ENCODE measurements at places on chromosomes 6 and 20.
A peak's percentile ranks its signal among the peaks of the same experiment; 100 is the strongest.

DNA sequence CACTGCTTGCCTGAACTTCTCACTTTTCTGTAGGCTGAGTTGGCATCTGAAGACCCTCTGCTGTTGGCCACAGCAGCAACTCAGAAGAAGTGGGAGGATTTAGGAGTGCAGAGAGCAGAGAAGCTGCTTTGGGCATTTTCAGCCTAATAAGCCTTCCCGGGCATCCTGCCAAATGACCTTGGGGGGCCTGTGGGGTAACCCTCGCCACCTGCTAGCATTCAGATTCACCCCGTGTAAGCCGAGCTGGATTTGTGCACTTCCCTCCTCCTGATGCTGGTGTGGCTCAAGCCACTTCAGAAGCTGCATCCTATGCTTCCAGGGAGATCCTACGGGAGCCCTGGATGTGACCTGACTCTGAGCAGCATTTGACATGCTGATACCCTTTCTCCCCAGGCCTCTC, 114.8 kb downstream of the LRFN2 start:
- no peak for DNase-seq

DNA sequence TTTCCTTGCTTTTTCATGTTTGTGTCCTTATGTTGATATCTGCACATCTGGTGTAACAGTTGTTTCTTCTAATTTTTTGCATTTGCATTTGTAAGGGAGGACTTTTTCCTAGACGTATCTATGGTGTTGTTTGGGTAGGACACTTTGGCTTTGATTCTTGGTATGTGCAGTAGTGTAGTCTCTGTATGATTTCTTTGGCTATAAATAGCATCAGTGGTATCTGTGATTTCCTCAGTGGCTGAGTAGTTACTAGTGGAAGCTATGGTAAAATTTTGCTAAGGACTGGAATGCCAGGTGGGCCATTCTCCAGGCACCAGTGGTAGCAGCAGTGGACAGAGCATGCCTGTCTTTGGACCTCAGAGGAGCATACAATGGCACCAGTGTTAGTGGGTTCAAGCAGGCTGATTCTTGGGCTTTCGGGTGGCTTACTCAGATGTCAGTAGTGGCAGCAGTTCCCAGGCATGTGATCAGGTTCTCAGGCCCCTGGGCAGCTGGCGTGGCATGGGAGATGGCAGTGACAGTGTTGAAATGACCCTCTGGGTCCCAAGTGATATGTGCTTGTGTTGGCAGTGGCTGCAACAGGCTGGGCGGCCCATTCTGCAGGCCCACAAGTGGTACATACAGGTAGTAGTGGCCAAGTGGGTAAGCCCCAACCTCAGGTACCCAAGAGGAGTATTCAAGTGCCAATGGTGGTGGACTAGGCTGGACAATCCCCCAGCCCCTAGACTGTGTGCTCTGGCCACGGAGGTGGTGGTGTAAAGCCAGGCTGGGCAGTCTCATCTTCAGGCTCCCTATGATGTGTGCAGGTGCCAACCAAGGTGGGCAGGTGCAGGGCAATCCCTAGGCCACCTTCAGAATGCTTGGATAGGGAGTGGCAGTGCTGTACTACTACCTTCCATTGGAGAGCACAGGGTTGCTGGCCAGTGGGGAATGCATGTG, 54.5 kb downstream of the PLCG1 start:
- no peak for DNase-seq

- no peak for DNase-seq
These were observed 190.8 kb downstream of the BMP7 start for GRCh38 chr20:57075603-57076002.

DNA sequence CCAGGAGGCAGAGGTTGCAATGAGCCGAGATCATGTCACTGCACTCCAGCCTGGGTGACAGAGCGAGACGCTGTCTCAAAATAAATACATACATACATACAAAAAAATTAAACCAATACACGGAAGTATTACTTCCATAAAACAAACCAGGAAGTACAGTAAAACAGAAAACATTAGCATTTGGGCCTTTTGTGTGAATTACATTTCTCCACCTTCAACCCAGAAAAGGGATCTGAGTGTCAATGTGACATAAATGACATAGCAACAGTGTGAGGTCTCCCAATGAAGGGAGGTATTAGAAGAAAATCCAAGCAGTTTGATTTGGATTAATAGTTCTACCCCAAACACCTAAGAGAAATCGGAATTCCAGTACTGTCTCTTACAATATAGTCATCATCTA, 10.1 kb downstream of the CSNK2A1 start:
- no peak for DNase-seq

DNA sequence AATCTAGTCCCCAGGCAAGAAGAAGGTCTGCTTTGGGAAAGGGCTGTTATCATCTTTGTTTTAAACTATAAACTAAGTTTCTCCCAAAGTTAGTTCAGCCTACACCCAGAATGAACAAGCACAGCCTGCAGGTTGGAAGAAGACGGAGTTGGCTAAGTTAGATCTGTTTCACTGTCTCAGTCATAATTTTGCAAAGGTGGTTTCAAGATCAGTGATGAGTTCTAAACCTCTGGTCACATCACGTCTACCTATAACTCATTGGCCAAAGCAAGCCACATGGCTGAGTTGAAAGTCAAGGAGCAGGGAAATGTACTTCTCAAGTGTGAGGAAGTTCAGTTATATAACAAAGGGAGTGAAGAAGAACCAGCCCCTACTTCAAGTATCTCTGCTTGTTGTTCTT, 50.5 kb upstream of the ECI2 start:
- no peak for DNase-seq

GRCh38 chr6:137698636-137699030, 168.4 kb upstream of the TNFAIP3 start:
- DNase-seq = no peak

- DNase-seq = no peak
These were observed at the start of gene TMEM200A for GRCh38 chr6:130365166-130366106. TSS of gene TMEM200A (plus strand) at chr6:130366017. CDS start at chr6:130440423, 74,406 bp downstream.

GRCh38 chr6:67615796-67616195, 1019.3 kb upstream of the ADGRB3 start:
- DNase-seq = no peak

- no peak for DNase-seq
These were observed 205.6 kb downstream of the SYNDIG1 start for GRCh38 chr20:24674921-24675605.

GRCh38 chr6:5498579-5498899, 237.2 kb downstream of the FARS2 start:
- DNase-seq = no peak

DNA sequence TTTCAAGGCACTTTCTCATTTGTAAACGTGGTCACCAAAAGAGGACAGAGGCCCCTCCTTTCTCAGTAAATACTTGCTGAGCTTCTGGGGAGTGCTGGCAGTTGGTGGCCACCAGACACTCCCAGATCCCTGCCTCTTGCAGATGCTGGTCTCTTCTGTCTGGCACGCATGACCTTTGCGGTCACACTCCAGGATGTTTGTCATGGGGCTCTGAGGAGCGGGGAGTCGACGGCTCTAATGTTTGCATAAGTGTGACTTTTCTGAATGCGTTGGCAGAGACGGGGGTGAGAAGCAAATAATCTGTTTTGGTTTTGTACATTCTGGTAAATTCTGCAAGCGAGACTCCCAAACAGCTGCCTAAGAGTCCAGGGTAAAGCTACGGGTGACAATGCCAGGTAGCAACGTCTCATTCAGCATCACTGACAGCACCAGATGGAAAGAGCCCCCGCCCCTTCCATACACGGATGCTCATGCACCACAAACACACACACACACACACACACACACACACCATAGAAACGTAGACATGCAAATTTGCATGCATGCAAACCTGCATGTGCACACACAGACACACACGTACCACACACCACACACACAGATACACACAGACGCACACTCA, 101.1 kb downstream of the YTHDF1 start:
- no peak for DNase-seq

GRCh38 chr6:109991201-109992101, 13.3 kb downstream of the GPR6 start:
- DNase-seq = no peak

GRCh38 chr20:10960416-10960815, 286.6 kb upstream of the JAG1 start:
- no peak for DNase-seq

DNA sequence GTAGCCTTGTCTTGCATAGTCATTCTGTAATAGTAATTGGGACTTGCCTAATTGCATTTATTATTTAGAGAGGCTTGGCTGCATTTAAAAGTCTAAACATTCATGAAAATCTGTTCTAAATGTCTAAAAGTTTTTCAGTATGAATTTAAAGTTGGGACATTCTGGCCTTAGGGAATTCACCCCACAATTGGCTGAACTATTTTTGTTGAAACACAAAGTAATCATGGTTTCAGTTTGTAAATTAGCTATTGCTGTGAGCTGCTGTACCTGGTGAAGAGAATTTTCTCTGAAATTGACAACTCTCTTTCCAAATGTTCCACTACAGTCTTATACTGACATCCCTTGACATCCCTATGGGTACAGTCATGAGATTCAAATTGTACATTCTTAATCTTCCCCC, 253.0 kb downstream of the FARS2 start:
- no peak for DNase-seq

DNA sequence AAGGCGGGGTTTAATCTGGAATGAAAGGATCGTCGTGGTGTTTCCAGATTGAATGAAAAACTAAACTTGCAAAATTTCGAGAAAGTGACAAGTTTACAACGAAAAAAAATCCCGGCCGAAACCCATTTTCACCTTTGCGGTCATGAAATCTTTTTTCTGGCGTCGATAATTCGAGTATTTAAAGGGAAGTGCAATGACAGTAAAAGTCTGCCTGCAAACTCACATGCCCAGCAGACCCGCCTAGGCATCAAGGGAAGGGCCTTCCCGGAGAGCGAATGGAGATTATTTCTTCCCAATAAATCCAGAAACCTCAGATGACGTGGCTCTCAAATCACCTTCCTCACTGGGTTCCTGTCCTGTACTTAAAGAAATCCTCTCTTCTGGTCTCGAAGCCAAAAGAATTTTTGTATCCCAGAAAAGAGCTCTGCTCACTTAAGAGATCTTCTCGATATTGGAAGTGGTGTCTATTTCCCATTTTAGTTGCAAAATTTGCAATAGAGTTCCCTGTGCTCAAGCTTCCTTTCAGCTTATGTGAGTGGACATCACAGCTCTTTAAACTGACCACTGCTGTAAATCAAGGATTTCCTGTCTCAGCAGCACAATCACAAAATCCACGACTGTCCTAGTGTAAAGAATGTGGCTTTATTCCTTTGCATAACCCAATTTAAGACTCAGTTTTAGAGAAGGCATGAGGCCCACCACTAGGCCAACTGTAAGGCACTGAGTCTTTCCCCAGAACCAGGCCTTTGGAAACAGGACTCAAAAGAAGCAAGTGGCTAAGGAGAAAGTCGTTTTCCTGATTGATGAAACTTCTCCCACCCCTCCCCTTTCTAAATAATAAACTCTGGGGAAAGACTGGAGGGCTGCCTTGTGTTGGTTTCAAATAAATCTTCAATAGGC, 3.9 kb downstream of the OLIG3 start:
- DNase-seq = no peak

- DNase-seq = peak; percentile 27
These were observed 8.0 kb downstream of the MYLIP start for GRCh38 chr6:16136621-16137450.

- no peak for DNase-seq
These were observed 885 bp downstream of the NTSR1 start for GRCh38 chr20:62709537-62709905.

DNA sequence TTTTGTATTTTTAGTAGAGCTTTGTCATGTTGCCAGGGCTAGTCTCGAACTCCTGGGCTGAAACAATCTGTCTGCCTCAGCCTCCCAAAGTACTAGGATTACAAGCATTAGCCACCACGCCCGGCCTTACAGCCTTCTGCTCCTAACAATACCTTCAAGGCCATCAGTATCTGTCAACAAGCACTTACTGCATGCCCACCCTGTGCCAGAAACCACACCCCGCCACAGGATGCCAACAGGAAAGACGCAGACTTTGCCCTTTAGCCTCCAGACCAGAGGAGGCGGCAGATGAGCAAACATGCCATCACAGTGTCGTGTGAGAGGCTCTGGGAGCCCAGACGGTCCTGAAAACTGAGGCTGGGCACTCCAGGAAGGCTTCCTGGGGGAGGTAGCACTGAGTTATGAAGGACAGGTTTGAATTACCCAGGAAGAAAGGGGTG, 34.7 kb upstream of the TGM3 start:
- DNase-seq = no peak

DNA sequence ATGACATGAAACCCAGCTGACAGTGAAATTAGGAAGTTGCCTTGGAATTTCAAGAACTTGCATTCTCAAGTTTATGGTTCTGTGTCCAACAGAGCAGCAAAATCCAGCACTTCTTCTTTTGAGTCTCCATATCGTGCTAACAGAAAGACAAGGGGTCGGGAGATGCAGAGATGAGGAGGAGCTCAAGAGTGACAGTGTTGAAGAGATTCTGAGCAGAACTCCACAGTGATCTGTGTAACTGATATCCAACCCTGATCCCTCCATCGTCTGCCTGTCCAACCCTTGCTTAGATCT, 21.2 kb upstream of the BTN1A1 start:
- DNase-seq = no peak

DNA sequence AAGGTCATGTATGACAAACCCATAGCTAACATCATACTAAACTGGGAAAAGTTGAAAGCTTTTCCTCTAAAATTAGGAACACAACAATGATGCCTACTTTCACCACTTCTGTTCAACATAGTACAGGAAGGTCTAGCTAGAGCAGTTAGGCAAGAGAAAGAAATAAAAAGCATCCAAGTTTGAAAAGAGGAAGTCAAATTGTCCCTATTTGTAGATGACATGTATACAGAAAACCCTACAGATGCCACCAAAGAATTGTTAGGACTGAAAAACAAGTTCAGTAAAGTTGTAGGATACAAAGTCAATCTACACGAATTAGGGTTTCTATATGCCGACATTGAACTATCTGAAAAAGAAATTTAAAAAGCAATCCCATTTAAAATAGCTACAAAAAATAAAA, 89.4 kb upstream of the GLP1R start:
- no peak for DNase-seq

DNA sequence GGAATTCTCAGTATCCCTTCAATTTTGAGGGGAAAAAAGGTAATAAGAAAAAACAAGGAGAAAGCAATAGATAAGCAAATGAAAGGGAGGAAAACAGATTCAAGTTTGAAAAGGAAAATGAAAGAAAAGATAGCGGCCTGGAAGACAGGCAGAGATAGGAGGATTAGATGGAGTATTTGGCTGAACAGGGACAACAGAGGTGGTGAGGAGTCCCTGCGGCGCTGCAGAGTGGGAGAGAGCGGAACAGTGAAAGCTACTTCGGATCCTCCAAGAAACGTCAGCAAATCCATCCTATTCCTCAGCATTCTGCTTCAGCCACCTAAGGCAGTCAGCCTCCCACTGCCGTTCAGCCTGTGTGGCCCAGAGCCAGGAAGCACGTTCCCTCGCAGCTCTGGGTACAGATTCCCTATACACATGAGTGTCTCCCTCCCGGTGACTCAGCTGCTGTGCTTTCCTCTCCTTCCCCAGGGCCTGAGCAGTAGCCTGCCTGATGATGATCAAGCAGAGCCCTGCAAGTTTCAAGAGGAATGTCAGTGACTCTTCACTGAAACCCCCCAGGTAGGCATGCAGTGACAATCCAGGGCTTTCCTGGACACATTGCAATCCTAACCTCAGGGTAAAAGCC, 43.4 kb upstream of the CDYL start:
- no peak for DNase-seq

- no peak for DNase-seq
These were observed 140.9 kb downstream of the SLC22A3 start for GRCh38 chr6:160489091-160489490.
